T-helper 1 cell treated with Interleukin-12 subunit alpha and Interleukin-12 subunit beta and Interleukin-4 antibody, amounts not matched to agents 30 ng/mL and 1 ng/mL, for 36 hours (primary cell): ENCODE measurements at places on chromosomes 1 and 21. TPM values are rescaled to one million over a fixed set of nuclear protein-coding genes. Genes with fewer than 3 reads are reported as not detected.

Gene CNIH3
- 1.3 and 2.0 TPM in 2 replicates for total RNA-seq

Gene DHCR24
- 130 and 139 TPM in 2 replicates for total RNA-seq

Gene RAVER2
- total RNA-seq: 0.34 and 0.42 TPM in 2 replicates

Gene CYP4A11
- total RNA-seq: not detected in 2 replicates

Gene PDPN
- total RNA-seq: not detected in 2 replicates

Gene ENAH
- total RNA-seq: 0.12 TPM in 1 of 2 replicates, not detected in the other

Gene PADI2
- total RNA-seq: not detected in 2 replicates

Gene VSIG8
- total RNA-seq: not detected in 2 replicates

Gene SPRR2E
- not detected in 2 replicates for total RNA-seq

Gene BRDT
- total RNA-seq: 0.25 TPM in 1 of 2 replicates, not detected in the other

Gene MORC3
- 36.9 and 38.5 TPM in 2 replicates for total RNA-seq
